Bladder microvascular endothelial cell (primary cell): ENCODE measurements at places on chromosomes 2 and 18. TPM values are rescaled to one million over a fixed set of nuclear protein-coding genes. Genes with fewer than 3 reads are reported as not detected.

CNRIP1 gene
- total RNA-seq = 34.0 and 42.7 TPM in 2 replicates

ELOA2 gene
- total RNA-seq = not detected in 2 replicates

RFTN2 gene
- total RNA-seq = 7.8 and 14.2 TPM in 2 replicates

C2orf42 gene
- 9.2 and 28.7 TPM in 2 replicates for total RNA-seq

RTP5 gene
- not detected in 2 replicates for total RNA-seq
